ENCODE measurements at places on chromosomes 5 and 9. TPM values are rescaled to one million over a fixed set of nuclear protein-coding genes. Genes with fewer than 3 reads are reported as not detected.

Gene MOB3B
- 0.03 TPM for polyA plus RNA-seq

Gene ARHGAP26
- 0.27 TPM for polyA plus RNA-seq

Gene SAXO1
- not detected for polyA plus RNA-seq

Gene OR1Q1
- polyA plus RNA-seq: not detected

Measured in IMR-90 (cell line).